Stimulated activated CD8-positive, alpha-beta memory T cell treated with anti-CD3 and anti-CD28 coated beads, Interleukin-4, amount 100 ng/mL, for 4 hours (primary cell): ENCODE measurements at places on chromosomes 1 and 21.

GRCh38 chr1:205976708-205977401 lies 26.3 kb downstream of the RAB7B start:
- DNase-seq: no peak

GRCh38 chr21:39180429-39181019 lies 2.7 kb downstream of the PSMG1 start:
- DNase-seq: no peak

- DNase-seq: no peak
Measured at GRCh38 chr1:224199679-224200078, 16.6 kb downstream of the DEGS1 start.

GRCh38 chr1:233873666-233874065 lies 30.8 kb upstream of the SLC35F3 start:
- no peak for DNase-seq

GRCh38 chr1:212689758-212690529 lies 9.7 kb downstream of the BATF3 start:
- DNase-seq: no peak

DNA sequence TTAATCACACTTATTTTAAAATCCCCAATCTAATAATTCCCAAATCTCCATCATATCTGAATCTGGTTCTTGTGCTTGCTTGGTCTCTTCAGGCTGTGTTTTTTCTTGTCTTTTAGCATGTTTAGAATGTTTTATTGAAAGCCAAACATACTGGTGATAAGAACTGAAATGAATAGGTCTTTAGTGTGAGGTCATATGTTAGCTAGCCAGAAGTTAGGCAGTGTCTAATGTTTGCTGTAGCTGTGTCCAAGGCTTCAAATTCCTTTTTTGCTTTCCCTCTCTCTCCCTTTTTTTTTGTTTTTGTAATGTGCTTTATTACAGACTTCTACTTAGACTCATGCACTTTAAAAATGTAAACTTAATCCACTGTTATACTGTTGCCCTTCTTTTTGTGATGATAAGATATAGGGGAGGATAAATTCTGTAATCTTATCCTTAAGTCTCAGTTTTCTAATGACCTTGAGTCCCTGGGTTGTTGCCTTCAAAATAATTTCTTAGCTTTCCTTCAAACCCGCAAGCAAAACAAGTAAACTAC lies 725.1 kb downstream of the BRINP3 start:
- DNase-seq: no peak

GRCh38 chr1:197559244-197559643 lies 216.0 kb downstream of the DENND1B start:
- DNase-seq: no peak

GRCh38 chr1:63813829-63814277 lies 40.0 kb downstream of the ROR1 start:
- no peak for DNase-seq

- DNase-seq: no peak
Measured at GRCh38 chr1:59143133-59143487, 153.8 kb upstream of the FGGY start.

- DNase-seq: no peak
Measured at GRCh38 chr1:82466891-82467290, 666.2 kb downstream of the ADGRL2 start.

GRCh38 chr21:25039461-25040380 lies 567.6 kb downstream of the MRPL39 start:
- DNase-seq: no peak

- DNase-seq: peak; percentile 14
Measured at GRCh38 chr1:113811156-113811887, 954 bp downstream of the RSBN1 start.

GRCh38 chr1:27135541-27136235 lies 19.2 kb downstream of the SLC9A1 start:
- no peak for DNase-seq

DNA sequence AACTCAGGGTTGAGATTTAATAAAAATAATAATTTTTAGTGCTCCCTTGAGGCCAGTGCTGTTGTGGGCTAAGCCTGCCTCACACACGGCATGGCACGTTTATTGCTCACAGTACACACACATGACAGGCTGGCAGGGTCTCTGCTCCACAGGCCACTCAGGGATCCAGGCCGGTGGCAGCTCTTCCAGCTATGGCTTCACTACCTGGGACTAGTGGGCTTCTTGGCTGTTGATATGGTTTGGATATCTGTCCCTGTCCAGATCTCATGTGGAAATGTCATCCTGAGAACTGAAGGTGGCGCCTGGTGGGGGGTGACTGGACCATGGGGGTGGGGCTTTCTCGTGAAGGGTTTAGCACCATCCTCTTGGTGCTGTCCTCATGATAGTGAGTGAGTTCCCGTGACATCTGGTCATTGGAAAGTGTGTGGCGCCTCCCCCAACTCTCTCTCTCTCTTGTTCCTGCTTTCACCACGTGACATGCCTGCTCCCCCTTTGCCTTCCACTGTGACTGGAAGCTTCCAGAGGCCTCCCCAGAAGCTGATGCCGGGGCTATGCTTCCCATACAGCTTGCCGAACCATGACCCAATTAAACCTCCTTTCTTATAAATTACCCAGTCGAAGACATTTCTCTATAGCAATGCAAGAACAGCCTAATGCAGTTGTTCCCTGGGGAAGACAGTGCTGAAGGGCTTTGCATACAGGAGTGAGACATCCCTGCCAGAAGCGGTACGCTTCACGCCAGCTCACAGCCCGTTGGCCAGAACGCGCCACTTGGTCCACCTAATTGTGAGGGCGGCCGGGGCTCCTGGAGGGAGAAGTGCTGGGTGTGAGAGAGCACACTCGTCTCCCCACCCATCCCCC lies 226.9 kb upstream of the C1orf174 start:
- DNase-seq: no peak
